ENCODE measurements at places on chromosomes 11 and 22.

DNA sequence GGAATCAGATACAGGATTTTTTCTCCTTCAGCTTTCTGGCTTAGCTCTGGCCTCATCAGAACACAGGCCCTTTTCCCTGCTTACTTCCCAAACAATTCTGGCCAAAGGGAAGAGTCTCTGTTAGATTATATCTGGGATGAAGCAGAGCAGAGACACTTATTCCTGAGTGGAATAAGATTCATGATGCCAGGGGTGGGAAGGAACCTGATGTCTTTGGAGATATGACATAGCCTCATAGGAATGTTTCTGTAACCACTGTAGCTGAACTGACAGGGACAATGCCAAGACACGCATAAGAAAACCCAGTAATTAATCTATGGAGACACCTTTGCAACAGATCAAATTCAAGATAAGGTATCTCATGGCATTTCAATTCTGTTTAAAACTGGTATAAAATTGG lies 177.1 kb upstream of the RAG2 start:
- no peak for DNase-seq

- peak; percentile 42 for DNase-seq
These were observed 9.9 kb downstream of the FADS3 start for GRCh38 chr11:61881397-61881796.

GRCh38 chr11:59069087-59069486 lies 17.0 kb upstream of the GLYATL1B start:
- DNase-seq, result no peak

DNA sequence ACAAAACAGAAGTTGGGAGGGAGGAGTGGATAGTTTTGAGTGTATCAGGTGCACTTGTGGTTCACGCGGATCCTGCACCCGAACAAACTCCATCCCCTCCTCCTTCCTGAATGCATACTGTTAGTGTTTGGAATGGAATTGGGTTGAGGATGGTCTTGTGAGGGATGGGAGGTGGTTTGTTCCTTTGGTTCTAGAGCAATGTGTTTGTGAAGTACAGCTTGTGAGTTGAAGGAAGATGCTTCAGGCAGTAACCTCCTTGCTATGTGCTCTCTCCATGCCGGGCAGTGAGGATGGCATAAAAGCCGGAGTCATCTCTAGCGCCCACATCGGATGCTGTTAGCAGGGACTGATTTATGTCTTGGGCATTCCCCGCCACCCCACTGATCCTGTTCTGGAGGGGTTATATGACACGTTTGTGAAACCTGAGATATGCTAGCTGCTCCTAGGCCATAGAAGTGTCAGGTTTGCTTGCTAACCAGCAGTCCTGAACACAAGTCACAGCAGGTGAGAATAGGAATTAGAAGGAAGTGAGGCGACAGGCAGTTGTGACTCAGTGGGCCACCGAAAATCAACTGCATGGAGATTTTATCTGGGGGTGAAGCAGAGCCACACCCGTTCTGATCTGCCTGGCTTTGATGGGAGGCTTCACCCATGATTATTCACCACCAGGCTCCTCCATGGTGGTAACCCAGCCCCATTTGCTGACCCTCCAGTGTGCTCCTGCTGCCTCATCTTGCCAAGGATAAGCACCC lies 2.2 kb downstream of the BCR start:
- DNase-seq, result no peak

DNA sequence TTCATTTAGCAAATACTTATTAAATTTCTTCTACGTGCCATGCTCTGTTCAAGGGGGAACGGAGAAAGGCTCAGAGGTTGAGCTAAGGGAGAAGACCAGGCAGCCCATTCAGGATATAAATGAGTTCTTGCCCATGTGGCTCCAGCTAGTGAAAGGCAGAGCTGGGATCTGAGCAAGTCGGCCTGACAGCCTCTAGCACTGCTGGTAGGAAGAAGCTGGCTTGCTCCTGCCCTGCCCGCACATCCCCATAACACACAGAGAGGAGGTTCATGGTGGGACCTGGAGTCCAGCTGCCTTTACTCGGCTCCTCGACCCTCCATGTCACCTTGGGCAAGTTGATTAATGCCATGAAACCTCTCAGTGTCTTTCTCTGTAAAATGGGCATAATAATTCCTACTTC lies 2.0 kb downstream of the SLC15A3 start:
- DNase-seq, result no peak

- DNase-seq, result no peak
These were observed 83.3 kb downstream of the ATG16L2 start for GRCh38 chr11:72897506-72897905.
